Myocyte (in vitro differentiated cells): ENCODE measurements at places on chromosomes 12 and 14. TPM values are rescaled to one million over a fixed set of nuclear protein-coding genes. Genes with fewer than 3 reads are reported as not detected.

DNA sequence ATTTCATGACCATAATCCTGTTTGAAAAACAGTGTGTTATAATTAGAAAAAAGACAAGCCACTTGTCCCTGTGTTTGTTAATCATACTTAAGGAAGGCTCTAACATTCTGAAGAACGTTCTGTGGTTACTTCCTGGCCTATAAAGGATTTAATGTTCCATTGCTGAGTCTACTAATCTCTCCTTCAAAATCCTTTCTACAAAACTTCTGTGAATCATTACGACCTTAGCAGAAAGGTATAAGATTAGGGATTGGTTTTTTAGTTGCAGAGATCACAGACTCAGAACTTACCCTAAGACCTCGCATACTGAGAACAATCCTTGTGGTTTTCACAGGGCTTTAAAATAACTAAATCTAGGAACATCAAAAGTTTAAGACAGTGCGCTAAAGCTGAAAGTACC, 48.3 kb downstream of the TMCC3 start:
- DNase-seq, result peak; percentile 33

DNA sequence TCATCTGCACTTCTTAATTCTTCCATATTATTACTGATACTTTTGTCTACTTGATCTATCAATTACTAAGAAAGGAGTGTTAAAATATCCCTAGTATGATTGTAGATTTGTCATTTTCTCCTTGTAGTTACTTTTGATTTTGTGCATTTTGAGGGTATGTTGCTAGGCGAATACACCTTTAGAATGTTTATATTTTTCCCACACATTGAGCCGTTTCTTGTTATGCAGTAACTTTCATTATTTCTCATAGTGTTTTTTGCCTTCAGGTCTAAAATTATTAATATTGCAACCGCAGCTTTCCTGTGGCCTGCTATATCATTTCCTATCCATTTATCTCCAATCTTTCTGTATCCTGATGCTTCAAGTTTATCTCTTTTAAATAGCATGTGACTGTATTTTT, 44.6 kb upstream of the C12orf42 start:
- DNase-seq, result no peak

DNA sequence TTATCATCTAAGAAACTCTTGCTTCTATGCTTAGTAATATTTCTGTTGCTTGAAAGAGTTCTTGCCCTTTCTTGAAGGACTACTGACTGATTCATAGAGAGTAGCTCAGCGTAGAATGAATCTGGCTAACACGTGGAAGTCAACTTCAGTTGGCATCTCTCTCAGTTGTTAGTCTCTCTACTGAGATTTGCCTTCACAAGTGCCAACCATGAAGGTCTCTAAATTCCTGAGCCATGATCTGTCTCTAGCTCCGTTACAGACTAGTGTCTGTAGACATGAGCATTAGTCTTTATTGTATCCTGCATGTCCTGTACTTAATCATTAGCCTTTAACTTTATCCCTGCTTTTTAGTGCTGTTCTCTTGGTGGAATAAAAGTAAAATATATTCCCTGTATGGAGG, 19.1 kb upstream of the ALX1 start:
- peak; percentile 6 for DNase-seq

GRCh38 chr12:117441751-117442150, 80.3 kb upstream of the NOS1 start:
- peak; percentile 63 for DNase-seq

DNA sequence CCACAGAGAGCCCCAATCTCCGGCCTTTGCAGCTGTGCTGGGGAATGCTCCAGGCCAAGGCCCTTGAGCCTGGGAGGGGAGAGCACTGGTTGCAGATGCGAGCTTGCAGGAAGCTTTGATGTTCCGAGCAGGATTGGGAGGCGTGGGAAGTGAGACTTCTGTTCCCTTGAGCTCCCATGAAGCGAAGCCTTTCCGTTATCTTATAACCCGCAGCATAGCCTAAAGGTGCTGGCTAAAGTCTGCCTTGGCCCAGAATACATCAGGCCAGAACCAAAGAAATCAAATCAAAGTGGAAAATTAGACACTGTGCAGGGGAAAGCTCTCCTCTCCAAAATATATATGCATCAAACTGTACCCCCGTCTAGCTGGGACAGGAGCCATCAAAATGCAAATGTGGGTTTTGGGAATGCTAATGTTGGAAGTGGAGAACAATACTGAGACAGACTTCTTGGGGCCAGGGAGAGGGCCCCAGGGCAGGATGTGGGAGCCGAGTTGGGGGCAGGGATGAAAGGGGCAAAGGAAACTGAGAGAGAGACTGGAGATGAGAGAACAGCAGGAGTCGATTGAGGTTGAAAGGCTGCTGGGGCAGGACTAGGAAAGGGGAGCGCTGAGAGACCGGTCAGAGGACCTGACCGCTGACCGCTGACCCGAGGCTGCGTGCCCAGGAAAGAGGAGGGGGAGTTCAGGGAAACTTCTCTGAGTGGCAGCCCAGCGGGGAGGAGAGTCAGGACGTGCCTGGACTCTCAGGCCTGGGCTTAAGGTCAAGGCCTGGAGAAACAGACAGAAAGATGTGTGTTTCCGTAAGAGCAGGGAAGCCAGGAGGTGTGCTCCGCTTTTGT, 152.2 kb upstream of the PARP11 start:
- no peak for DNase-seq

GRCh38 chr12:13937735-13938134, 43.7 kb downstream of the GRIN2B start:
- DNase-seq, result no peak

DNA sequence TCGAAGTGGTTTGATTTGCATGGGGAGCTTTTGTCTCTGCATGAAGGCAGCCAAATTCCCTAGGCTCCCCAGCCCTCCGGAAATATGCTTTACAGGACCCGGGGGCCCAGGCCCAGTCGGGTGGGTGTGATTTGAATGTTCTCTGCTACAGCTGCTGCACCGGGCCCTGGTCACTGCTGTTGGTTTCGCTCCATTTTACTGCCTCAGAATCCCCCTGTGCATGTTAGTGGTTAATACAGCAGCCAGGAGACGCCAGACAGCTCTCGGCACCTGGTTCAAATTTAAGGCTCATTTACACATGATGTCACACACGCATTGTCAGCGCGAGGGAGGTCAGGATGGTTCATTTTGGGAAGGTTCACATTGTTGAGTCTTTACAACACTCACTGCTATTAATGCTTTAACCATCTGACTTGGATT, 99.6 kb downstream of the SLC38A6 start:
- DNase-seq, result peak; percentile 63

DNA sequence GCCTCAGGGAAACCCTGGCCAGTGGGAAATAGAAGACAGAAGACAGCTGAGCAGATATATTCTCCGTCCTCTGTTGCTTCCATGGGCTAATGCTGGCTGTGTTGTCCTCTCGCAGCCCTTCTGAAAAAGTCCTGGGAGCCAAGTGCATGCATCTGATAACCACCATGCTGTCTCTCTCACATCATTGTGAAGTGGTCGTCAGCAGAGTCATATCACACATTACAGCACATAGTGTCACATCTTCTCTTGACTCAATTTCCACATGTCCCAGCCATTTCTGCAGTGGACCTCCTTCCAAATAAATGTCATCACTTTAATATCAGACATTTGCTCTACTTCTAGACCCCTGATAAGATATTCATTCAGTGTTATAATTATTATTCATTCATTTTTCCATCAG, 3.8 kb downstream of the TAS2R20 start:
- DNase-seq, result no peak

GRCh38 chr14:103576371-103577024, 13.7 kb downstream of the COA8 start:
- DNase-seq, result peak; percentile 89

- DNase-seq, result no peak
These were observed 532 bp upstream of the PRKD1 start for GRCh38 chr14:29928117-29928640.

- no peak for DNase-seq
These were observed 43.1 kb upstream of the ATF7IP start for GRCh38 chr12:14322403-14322802.

GRCh38 chr12:106073179-106073578, 65.6 kb downstream of the NUAK1 start:
- DNase-seq, result no peak

GRCh38 chr14:95424529-95424928, 91.9 kb downstream of the SYNE3 start:
- no peak for DNase-seq

DNA sequence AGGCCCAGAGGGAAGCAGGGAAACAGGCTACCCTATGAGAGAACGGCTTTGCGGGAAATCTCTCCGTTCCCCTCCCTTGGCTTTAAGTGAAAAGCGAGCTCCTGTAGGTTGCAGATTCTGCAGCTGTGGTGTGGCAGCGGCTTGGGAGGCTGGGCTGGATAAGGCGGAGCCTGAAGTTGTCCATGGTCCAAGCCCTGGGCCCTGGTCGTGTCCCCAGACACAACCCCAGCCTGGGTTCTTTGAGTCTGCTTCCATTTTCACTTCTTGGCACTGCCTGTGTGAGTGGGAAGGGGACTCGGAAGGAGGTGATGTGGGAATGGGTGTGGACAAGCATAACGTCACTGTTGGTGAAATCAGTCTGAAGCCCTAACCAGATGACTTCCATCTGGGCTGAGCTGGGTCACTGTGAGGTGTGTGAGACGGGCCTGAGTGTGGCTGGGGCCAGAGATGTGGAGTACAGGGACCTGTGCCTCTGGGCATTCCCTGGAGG, 43.0 kb upstream of the CTDSP2 start:
- no peak for DNase-seq

GRCh38 chr14:30935445-30935844, 61.1 kb downstream of the COCH start:
- DNase-seq, result no peak

- DNase-seq, result peak; percentile 30
These were observed 152.1 kb upstream of the EEA1 start for GRCh38 chr12:93080994-93081809.

GRCh38 chr12:21776175-21776574, 1.7 kb upstream of the KCNJ8 start:
- no peak for DNase-seq

DNA sequence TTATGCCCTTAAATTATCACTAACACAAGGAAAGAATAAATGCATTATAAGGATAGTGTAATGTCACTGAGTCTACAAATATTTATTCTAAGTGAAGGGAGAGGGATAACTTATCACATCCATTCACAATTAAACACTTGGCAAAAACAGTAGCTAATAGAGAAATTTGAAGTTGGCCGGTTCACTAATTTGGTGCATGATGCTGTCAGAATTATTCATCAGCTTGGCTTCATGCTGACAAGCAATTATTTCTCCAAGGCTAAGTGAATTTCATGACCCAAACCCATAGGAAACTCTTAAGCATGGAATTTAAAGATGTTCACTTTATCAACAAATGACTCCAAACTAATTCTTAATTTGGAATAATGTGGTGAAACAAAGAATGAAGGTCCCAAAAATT, 25.0 kb upstream of the NR1H4 start:
- no peak for DNase-seq

DNA sequence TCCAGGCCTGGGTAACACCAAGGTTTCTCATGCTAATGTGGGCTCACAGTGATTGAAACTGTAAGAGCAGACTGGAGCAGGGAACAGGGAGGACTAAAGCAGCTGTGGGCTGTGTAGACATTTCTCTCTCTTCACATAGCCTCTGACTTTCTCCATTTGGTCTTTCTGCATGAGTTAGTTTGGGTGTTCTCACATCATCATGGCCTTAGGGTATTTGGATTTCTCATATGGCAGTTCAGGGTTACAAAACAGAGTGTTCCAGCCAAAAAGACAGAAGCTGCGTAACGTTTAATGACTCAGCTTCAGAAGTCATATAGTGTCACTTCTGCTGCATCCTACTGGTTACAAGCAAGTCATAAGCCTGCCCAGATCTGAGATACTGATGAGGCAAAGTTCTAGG, 52.0 kb upstream of the OSBPL8 start:
- DNase-seq, result peak; percentile 19

- peak; percentile 23 for DNase-seq
These were observed 7.0 kb downstream of the ETNK1 start for GRCh38 chr12:22631863-22632463.

GRCh38 chr12:32964981-32965585, 68.5 kb upstream of the PKP2 start:
- DNase-seq, result no peak

The GNB3 gene
- total RNA-seq, result 1.7 and 2.0 TPM in 2 replicates

The KCNC2 gene
- not detected in 2 replicates for total RNA-seq

The SERPINA9 gene
- total RNA-seq, result not detected in 2 replicates

The BDKRB2 gene
- 0.19 and 0.26 TPM in 2 replicates for total RNA-seq

The BIN2 gene
- total RNA-seq, result not detected in 2 replicates

The BICDL1 gene
- total RNA-seq, result 0.88 and 2.5 TPM in 2 replicates

The SIX4 gene
- total RNA-seq, result 49.9 and 62.6 TPM in 2 replicates

The PZP gene
- not detected in 2 replicates for total RNA-seq

The ADAMTS20 gene
- total RNA-seq, result 0.31 and 0.40 TPM in 2 replicates
